Stimulated activated CD4-positive, alpha-beta T cell treated with anti-CD3 and anti-CD28 coated beads, Interleukin-4, amount 100 ng/mL, for 4 hours (primary cell): ENCODE measurements at places on chromosomes 5 and 9.

GRCh38 chr5:130136300-130136699, 232.0 kb downstream of the CHSY3 start:
- no peak for DNase-seq

DNA sequence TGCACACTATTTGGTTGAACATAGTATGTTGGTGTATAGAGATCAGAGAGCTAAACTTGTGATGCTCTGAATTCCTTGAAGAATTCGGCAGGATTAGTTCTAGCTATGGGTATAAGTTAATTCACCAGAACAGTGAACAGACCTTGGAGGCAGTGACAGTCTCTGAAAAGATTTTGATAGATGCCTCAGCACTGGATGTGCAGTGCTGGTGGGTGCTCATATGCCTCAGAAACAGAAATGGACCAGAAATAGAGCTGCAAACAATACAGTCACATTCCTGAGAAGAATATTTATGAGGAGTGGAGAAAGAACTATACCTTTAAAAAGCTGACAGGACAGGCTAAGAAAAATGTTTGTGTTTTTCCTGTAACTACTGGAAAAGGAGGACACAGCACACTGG, 747.7 kb downstream of the KCTD16 start:
- DNase-seq = no peak

DNA sequence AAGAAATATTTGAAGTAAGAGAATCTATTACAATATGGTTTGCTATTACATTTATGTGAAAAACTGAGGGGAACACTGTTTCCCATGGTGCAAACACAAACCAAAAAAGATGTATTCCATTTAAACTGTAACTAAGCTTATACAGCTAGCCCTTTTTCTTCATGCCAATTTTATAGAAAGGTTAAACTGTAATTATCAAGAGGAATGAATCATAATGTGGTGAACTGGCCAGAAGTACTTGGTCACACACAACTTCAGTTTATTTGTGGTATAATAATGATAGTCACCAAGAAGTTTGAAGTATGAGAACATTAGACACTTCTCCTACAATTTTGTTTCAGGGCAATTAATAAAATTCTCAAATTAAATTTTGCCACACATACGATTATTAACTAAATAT, 177.9 kb downstream of the XRCC4 start:
- no peak for DNase-seq

GRCh38 chr9:116661037-116661954, 25.8 kb upstream of the TRIM32 start:
- no peak for DNase-seq

- DNase-seq = no peak
Measured at GRCh38 chr5:171474230-171474813, 54.9 kb downstream of the FGF18 start.

GRCh38 chr5:169832304-169832703, 148.0 kb downstream of the INSYN2B start:
- DNase-seq = no peak

GRCh38 chr5:139140591-139141071, 57.5 kb downstream of the SIL1 start:
- no peak for DNase-seq
